ENCODE measurements at places on chromosomes 13 and 19. TPM values are rescaled to one million over a fixed set of nuclear protein-coding genes. Genes with fewer than 3 reads are reported as not detected.

ERCC5 gene
- 63.5 TPM for total RNA-seq

ZNF701 gene
- 19.9 TPM for total RNA-seq

EVI5L gene
- 5.0 TPM for total RNA-seq

GNG7 gene
- 0.88 TPM for total RNA-seq

SLC10A2 gene
- not detected for total RNA-seq

CEACAM20 gene
- not detected for total RNA-seq

PTH2 gene
- not detected for total RNA-seq

APOC4 gene
- not detected for total RNA-seq

GRCh38 chr19:47707135-47707925, 5.9 kb upstream of the EHD2 start:
- H3K27me3 ChIP-seq, result peaks cover 6% of the 10 kb centered on the region
- H3K36me3 ChIP-seq, result peaks cover 6% of the 10 kb centered on the region
- H3K4me3 ChIP-seq, result no peak overlapping the region
- peak; percentile 88 for DNase-seq
- H3K27ac ChIP-seq, result no peak overlapping the region

DNA sequence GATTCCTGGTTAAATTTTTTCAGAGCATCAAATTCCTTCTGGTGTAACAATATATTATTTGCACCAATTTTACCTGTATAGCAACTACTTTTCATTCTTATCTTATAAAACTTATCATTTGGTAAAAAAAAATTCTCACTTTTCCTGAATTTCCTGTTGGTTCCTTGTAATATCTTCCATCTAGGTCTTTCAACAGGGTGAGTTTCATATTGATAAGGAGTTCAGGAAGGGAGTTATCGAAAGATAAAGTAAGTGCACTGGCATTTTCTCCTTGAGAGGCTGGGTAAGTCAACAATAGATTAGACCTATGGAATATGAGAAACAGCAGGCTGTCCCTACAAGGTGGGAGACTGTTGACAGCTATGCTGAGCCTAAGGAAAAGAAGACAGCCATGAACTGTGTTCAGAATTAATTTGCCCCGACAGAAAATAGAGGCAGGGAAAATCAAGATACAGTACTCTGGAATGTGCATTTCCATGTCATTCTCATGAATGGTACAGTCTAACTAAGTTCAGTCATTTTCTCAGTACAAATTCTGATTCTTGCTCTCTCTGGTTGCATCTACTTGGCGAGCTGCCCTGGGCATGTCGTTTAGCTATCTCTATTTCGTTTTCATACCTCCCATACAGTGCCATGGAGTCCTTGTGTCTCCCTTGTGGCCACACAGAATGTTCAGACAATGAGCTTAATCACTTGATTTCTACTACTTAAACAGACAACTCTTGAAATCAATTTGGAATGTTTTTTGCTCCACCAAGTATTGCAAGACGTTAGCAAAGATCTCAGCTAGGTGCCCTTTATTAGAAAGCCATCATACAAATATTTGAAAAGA, 9.9 kb downstream of the IGFL1 start:
- no peak for DNase-seq
- H3K27me3 ChIP-seq, result peaks cover 54% of the 10 kb centered on the region
- H3K27ac ChIP-seq, result no peak overlapping the region
- H3K36me3 ChIP-seq, result no peaks in the 10 kb centered on the region

DNA sequence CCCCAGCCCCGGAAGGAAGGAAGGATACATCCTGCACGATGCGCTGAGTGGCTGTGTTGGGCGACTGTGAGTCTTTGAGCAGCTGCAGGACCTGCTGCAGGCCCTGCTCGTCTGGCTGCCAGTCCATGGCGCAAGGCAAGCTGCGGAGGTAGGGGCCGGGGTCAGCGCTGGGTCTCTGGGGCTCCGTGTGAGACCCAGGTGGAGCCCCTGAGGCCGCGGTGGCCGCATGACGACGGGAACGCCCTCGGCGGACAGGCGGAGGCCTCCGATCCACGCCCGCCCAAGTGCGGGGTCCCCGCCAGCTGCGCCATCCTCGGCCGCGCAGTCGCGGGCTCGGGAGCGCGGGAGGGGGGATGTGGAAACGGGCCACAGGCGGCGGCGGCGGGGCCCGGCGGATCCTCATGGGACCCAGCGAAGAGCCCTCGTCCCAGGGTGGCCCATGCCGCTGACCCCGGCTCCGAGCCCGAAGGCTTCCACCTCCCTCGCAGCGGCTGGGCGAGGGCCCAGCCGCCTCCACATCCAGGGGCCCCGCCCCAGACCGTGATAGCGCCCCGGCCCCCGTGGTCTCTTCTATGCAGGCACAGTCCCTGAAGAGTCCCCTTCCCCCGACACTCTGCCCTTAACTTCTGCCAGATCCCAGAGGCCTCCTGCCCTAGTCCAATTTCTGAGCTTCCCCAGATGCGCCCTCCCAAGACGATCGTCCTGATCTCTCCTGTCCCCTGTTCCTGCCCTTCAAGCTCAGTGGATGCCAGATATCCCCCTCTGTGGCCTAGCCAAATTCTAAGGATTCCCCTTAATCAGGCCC, 2.7 kb downstream of the TNPO2 start:
- DNase-seq, result peak; percentile 36
- H3K4me3 ChIP-seq, result peak overlapping the region; percentile 85
- peak overlapping the region; percentile 91 for H3K27ac ChIP-seq
- H3K4me1 ChIP-seq, result peaks cover 26% of the 10 kb centered on the region

- no peak overlapping the region for H3K4me3 ChIP-seq
- no peaks in the 10 kb centered on the region for H3K36me3 ChIP-seq
- DNase-seq, result no peak
These were observed 54.0 kb downstream of the RFX2 start for GRCh38 chr19:6056282-6056741.

DNA sequence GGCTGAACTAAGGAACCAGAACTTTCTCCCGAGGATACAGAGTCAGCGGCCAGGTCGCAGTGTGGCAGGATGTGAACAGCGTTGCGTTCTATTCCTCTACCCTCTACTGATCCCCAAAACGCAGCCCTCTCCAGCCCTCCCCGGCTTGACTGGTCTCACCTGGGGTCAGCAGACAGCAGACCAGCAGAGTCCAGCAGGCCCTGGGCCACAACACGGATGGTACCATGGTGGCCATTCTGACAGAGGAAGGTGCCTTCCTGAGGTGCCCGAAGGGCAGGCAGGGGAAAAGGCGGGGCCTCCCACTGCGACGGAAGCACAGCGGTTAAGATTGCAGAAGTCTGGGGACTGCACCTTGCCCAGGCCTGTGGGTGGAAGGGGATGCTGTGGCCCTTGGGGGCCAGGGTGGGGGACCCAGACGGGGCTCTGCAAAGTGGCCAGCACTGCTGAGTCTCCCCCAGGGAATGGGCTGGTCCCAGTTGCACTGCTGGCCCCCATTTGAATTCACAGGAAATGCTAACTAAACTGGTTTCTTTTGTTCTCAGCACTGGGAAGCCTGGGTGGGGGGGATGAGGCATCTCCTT, at the start of gene ICAM3:
Gene ICAM3, minus strand, starts transcription at position 245 of the 581 bp plus-strand sequence. Its CDS starts 10 bp downstream, at position 235.
- peak within 1 kb of the TSS; percentile 90 for H3K27ac ChIP-seq
- H3K4me1 ChIP-seq, result peaks cover 28% of the 10 kb centered on the region
- H3K4me3 ChIP-seq, result peak within 1 kb of the TSS; percentile 86
- peaks cover 10% of the 10 kb centered on the region for H3K36me3 ChIP-seq
- DNase-seq, result peak; percentile 86
- H3K27me3 ChIP-seq, result no peaks in the 10 kb centered on the region

GRCh38 chr19:28609944-28610343, 603.0 kb downstream of the UQCRFS1 start:
- no peak overlapping the region for H3K27ac ChIP-seq
- H3K36me3 ChIP-seq, result peaks cover 2% of the 10 kb centered on the region
- no peak overlapping the region for H3K4me3 ChIP-seq
- no peak for DNase-seq

DNA sequence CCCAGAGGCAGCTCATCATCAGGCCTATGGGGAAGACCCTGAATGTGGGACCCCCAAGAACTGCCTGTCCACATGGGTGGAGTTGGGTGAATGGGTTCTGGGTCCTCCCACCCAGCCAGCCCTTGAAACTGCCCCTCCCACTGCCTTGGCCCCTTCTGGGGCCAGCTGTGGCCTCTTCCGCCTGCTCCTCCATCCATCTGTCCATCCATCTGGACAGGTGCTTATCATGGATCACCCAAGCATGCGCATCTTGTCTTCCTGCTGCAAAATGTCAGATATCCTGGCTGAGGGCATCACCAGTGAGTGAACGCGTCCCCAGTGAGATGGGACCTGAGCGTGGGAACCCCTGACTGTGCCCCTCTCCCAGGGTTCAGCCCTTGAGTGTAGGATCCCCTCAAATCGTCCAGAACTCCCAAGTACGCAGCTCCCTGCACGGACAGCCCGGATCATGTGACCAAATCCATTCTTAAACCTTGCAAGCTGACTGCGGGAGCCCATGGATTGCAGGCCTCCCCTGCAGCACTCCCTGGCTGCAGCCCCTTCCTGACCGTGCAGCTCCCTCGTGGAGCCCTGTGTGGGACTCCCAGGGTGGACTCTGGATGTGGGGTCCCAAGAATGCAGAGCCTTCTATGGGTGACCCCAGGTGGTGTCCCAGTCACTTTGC, 2.0 kb downstream of the STXBP2 start:
- DNase-seq, result no peak
- H3K27me3 ChIP-seq, result no peaks in the 10 kb centered on the region
- no peak overlapping the region for H3K27ac ChIP-seq
- H3K36me3 ChIP-seq, result peaks cover 7% of the 10 kb centered on the region
- H3K4me3 ChIP-seq, result no peak overlapping the region
- peaks cover 29% of the 10 kb centered on the region for H3K4me1 ChIP-seq

DNA sequence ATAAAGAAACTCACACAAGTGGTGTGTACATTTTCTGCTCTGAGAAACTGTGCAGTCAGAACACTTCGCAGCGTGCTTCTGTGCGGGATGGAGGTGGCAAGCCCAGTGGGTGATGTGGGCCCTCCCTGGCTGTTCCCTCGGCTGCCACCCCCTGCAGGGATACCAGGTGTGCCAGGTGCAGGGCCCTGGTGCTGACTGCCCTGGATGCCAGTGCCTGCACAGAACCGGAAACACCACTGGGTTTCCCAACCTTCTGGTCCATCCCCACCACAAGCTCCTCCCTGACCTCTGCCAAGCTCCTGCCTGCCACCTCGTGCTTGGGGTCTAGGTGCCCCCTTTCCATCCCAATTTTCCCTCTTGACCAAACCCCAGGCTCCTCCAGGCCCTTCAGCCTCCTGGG, 81.9 kb upstream of the MCF2L start:
- H3K4me1 ChIP-seq, result no peaks in the 10 kb centered on the region
- no peak overlapping the region for H3K4me3 ChIP-seq
- DNase-seq, result no peak
- H3K27me3 ChIP-seq, result no peaks in the 10 kb centered on the region
- peaks cover 2% of the 10 kb centered on the region for H3K36me3 ChIP-seq
- no peak overlapping the region for H3K27ac ChIP-seq

- H3K27me3 ChIP-seq, result peaks cover 11% of the 10 kb centered on the region
- no peak overlapping the region for H3K4me3 ChIP-seq
- no peak for DNase-seq
- no peak overlapping the region for H3K27ac ChIP-seq
- H3K4me1 ChIP-seq, result no peaks in the 10 kb centered on the region
These were observed 16.9 kb upstream of the MICU2 start for GRCh38 chr13:21620861-21621260.

DNA sequence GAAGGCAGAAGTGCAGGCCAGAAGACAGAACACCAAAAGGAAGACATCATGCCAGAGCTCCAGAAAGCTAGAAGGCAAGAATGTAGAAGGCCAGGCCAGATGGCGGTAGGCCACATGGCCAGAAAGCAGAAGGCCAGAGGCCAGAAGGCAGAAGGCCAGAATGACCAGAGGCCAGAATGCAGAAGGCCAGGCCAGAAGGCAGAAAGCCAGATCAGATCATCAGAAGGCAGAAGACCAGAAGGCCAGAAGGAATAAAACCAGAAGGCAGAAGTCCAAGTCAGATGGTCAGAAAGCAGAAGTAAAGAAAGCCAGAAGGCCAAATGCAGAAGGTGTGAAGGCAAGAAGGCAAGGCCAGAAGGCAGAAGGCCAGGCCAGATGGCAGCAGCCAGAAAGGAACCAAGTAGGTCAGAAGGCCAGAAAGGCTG, 185.0 kb downstream of the TUBA3C start:
- peaks cover 6% of the 10 kb centered on the region for H3K4me1 ChIP-seq
- no peaks in the 10 kb centered on the region for H3K36me3 ChIP-seq
- no peaks in the 10 kb centered on the region for H3K27me3 ChIP-seq
- no peak overlapping the region for H3K4me3 ChIP-seq
- H3K27ac ChIP-seq, result no peak overlapping the region

- DNase-seq, result no peak
- H3K36me3 ChIP-seq, result no peaks in the 10 kb centered on the region
- H3K4me1 ChIP-seq, result peaks cover 30% of the 10 kb centered on the region
These were observed 2.1 kb upstream of the CDX2 start for GRCh38 chr13:27971236-27971645.

- no peaks in the 10 kb centered on the region for H3K4me1 ChIP-seq
- H3K27ac ChIP-seq, result no peak overlapping the region
- H3K4me3 ChIP-seq, result no peak overlapping the region
- H3K36me3 ChIP-seq, result no peaks in the 10 kb centered on the region
- H3K27me3 ChIP-seq, result no peaks in the 10 kb centered on the region
These were observed 1049.8 kb downstream of the OLFM4 start for GRCh38 chr13:54078271-54078870.

- no peak for DNase-seq
- H3K36me3 ChIP-seq, result peaks cover 13% of the 10 kb centered on the region
- H3K4me3 ChIP-seq, result no peak overlapping the region
- H3K27ac ChIP-seq, result no peak overlapping the region
- no peaks in the 10 kb centered on the region for H3K27me3 ChIP-seq
- H3K4me1 ChIP-seq, result peaks cover 34% of the 10 kb centered on the region
These were observed 4.9 kb downstream of the KBTBD6 start for GRCh38 chr13:41127701-41128100.

DNA sequence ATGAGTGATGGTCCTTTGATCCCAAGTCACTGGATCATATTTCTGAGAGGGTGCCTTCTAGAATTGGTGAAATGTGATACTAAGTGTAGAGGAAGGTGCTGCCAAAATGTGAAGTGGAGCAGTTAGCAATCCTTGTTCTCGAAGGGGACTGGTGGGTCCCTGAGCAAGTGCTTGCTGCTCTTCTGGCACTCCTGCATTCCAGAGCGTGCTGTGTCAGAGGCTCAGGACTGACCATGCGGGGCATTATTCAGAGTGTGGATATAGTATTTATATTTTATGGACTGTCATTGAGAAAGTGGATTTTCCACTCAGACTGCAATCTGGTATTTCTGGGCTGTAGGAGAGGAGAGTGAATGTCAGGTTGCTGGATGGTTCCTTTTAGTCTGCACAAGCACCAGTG, 152.6 kb upstream of the KL start:
- peaks cover 2% of the 10 kb centered on the region for H3K27me3 ChIP-seq
- no peak overlapping the region for H3K27ac ChIP-seq

- H3K27ac ChIP-seq, result peak overlapping the region; percentile 85
- H3K36me3 ChIP-seq, result peaks cover 2% of the 10 kb centered on the region
- H3K4me1 ChIP-seq, result peaks cover 43% of the 10 kb centered on the region
- H3K4me3 ChIP-seq, result peak overlapping the region; percentile 83
- no peaks in the 10 kb centered on the region for H3K27me3 ChIP-seq
- DNase-seq, result peak; percentile 73
These were observed 19.3 kb upstream of the GATAD2A start for GRCh38 chr19:19385896-19386869.
